NCI-H1105 (cell line): ENCODE measurements at places on chromosomes 12 and 14.
A peak's percentile ranks its signal among the peaks of the same experiment; 100 is the strongest.

DNA sequence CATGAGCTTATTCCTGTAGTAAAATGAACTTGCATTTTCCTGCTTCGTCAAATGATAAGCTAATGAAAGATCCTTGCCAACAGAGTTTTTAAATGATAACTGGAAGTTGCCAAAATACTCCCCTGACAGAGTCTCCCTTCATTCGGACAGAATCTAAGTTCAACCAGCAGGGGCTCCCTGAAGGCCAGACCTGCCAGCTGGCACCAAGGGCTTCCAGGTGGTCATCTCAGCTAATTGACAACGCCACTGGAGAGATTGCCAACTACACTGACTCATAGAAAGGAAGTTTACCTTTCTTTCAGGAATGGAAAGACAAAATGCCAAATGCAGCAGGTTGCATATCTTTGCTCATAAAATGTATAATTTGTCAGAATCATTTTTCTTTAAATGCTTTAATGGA, 462.8 kb downstream of the GXYLT1 start:
- DNase-seq = peak; percentile 13

GRCh38 chr14:32012062-32012461, 65.0 kb upstream of the ARHGAP5 start:
- DNase-seq = no peak

GRCh38 chr14:71113376-71113775, 206.1 kb downstream of the PCNX1 start:
- DNase-seq = no peak

DNA sequence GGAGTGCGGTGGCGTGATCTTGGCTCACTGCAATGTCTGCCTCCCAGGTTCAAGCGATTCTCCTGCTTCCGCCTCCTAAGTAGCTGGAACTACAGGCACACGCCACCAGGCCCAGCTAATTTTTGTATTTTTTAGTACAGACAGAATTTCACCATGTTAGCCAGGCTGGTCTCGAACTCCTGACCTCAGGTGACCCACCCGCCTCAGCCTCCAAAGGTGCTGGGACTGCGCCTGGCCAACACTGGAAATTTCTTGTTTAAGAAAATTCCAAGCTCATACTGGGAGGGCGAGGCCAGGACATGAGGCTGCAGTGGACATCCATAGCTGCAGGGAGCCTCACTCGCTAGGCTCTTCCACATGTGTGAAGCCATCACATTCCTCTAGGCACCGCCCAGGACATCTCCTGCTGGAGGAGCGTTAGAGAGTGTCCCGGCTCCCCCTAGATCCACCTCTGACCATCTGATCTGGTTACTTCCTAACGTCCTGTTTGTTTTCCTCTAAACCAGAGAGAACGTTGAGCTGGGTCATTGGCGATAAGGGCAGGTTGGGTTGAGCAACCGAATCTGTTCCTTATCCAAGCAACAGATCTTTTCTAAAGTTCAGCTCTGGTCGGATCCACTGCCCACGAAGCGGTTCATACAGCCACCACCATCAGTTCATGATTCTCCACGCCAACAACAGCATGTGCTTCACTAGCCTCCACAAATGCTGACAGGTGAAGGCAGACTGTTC, 108.2 kb upstream of the MED13L start:
- DNase-seq = no peak

DNA sequence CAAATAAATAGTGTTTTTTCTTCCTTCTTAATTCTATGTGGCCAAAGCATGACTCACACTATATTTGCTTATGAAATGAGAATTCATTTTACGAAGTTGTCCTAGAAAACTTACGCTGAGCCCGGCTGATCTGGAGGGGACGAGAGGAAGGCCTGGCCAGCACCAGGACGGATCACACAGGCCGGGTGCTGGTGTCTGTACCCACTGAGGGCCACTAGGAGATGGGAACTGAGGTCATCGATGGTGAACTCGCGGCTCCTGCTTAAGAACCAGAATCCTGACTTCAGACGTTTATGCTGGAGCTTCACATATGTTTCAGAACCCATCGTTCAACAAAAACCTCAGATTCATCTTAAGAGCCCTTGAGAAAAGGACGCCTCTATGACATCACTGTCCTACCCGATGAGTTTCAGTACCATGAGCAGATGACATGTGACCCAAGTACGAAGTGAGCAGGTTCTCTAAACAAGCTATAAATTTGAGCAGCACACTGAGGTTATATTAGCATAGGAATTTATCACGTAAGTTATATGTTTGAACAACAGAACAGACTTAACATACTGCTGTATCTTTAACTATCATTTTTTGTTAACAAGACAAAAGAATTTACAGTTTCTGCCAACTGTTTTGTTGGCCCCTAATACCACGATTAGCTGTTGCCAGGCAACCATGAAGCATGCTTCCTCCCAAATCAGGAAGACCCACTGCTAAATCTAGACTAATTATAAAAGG, 111.9 kb downstream of the FOXN3 start:
- no peak for DNase-seq

- DNase-seq = no peak
Measured at GRCh38 chr14:63241096-63241495, 36.9 kb downstream of the RHOJ start.

- no peak for DNase-seq
Measured at GRCh38 chr14:29444805-29445204, 482.8 kb downstream of the PRKD1 start.

DNA sequence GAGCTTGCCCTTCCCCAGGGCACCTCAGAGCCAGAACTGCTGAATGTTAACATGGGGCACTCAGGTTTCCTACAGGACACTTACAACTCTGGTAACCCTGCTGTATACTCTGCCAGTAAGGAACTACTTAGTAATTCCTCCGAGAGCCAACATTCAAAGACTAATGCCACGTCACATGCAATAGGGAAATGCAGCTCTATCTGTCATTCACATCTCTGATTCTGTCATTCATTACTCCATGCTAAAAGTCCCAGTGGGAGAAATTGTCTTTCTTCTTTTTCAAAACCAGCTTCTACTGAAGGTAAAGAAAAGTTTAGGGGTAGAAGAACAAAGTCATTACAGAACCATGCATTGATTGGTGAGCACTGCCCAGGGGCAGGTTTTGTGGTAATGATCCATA, 189.2 kb downstream of the DAD1 start:
- DNase-seq = no peak

- no peak for DNase-seq
Measured at GRCh38 chr14:35333797-35334743, 41.9 kb downstream of the PSMA6 start.
